A172 (cell line): ENCODE measurements at places on chromosomes 3 and 15.
A peak's percentile ranks its signal among the peaks of the same experiment; 100 is the strongest.

- no peak for DNase-seq
Measured at GRCh38 chr3:56790016-56790821, 11.5 kb downstream of the ARHGEF3 start.

DNA sequence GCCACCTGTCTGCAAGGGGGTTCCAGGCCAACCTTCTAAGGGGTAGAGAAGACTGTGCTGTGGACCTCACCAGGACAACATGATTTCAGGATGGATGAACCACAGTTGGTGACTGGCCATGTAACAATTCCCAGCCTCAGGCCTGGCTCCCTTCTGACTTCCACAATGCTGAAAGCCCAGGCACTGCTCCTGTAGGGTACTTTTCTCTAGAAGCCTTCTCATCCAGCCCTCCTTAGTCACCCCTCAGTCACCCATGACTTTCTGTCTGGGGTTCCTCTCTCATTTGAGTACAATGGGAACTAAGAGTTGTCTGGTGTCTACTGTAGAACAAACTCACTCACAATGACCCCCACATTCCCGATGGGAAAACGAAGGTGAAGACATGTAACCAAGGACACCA is 8.6 kb downstream of the ALS2CL start:
- DNase-seq: no peak

GRCh38 chr3:39499651-39500273 is 32.3 kb downstream of the MOBP start:
- DNase-seq: no peak

DNA sequence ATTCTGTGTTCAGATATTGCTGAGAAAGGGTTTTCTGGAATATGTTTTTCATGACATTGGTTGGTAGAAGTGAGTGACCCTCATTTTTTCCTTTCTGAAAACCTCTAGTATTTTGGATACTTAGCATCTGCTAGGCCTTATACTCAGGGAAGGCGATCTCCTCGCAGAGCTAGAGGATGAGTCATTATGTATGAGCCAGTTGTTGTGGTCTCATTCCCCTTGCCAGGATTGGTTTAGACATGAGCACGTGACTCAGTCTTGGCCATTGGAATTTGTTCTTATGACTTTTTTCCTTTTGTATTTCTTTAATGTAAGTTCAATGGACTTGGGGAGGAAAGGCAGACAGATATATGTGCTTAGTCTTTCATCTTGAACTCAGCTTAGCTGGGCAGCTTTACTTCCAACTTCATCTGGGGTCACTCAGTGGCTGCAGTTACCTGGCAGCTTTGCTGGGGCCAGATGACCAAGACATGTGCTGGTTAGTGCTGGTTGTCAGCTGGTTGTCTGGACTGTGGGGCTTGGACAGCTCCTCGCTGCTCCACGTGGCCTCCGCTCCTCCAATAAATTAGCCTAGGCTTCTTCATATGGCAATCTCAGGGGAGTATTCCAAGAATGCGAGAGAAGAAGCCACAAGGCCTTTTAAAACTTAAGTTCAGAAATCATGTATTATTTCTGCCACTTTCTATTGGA is 207.5 kb downstream of the IL20RB start:
- DNase-seq: peak; percentile 76

GRCh38 chr3:100546020-100546744 is 53.8 kb downstream of the TMEM45A start:
- DNase-seq: no peak

DNA sequence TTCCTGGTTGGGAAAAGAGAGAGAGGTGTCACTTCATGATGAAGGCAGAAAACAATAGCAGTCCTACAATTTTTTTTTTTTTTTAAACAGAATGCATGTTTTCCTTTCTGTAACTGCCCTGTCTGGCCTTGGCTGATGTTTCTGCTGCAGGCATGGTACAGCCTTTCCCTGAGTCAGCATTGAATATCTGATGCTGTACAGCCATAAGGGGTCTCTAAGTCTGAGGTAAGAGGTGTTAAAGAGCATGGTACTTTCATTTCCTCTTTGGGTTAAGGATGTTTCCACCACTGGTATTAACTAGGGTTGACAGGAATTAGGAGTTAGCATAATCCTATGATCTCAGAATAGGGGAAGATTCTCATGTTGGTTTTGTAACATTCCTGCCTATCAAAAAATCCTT is 147.4 kb downstream of the CHST2 start:
- no peak for DNase-seq

DNA sequence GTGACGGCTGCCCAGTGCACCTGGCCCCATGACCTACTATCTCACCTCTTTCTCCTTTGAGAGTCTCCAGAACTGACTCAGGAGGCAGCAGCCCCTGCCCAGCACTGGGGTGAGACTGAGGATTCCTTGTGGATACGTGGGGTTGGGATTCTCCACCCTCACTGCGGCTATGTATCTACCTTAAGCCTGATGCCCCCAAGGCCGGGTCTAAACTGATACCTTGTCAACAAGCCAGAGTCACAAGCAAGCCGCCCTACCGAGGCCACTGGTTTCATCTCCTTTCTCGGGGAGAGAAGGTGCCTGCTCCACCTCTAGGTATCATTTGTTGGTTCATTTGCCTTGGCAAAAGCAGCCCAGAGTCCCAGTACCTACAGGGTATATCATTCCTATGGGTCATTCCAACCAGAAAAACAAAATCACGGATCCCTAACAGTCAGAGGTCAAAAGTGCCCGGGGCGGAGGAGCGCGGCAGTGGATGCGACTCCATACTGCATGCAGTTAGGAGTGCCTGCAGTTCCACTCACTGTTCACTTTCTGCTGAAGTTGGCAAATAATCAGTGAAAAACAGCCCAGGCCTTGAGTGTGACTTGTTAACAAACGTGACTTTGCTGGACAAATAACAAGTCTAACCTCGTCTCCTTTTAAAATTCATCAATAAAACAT is 47.5 kb downstream of the ABTB1 start:
- no peak for DNase-seq

DNA sequence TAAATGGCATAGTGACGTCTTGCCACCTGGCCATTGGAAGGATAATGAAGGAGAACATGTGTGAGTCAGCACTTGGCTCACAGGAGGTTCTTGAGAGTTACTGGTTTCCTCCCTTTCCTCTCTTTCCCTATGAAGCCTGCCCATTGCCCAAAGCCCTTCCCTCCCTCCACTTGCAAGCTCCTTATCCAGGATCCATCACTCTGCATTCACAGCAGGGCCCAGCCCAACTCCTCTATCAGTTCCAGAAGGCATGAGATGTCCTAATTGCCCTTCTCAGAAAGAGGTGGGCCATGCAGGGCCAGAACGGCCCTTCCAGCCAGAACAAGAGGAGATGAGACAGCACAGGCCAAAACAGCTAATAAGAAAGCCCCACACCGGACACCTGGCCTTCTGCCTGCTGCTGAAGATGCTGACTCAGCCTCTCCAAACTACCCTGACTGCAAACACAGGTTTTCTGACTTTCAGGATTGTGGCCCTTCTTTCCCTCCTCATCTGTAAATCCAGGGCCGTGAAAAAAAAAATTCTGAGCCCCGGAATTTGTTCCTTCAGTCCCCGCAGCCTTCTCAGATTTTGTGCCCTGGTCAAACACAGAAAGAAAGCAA is 29.7 kb downstream of the HAPLN3 start:
- no peak for DNase-seq

GRCh38 chr3:86942206-86942605 is 48.7 kb downstream of the VGLL3 start:
- DNase-seq: no peak

- no peak for DNase-seq
Measured at GRCh38 chr15:39501366-39502081, 79.4 kb upstream of the THBS1 start.

DNA sequence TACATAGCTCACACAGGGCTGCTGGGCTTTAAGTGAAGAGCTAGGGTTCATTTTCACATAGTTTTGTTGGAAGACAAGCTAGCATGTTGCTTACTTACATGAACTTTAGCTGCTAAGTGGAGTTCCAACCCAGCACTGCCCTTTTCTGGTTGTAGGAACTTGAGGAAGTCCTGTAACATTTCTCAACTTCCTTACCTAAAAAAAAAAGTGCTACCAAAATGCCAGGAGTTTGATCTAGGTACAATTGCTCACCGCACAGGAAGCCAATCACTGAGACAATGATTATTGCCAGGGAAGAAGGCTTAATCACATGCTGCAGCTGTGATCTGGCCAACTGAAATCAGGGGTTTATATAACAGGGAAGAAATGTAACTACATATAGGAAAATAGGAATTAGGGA is 52.8 kb downstream of the IL12A start:
- no peak for DNase-seq

DNA sequence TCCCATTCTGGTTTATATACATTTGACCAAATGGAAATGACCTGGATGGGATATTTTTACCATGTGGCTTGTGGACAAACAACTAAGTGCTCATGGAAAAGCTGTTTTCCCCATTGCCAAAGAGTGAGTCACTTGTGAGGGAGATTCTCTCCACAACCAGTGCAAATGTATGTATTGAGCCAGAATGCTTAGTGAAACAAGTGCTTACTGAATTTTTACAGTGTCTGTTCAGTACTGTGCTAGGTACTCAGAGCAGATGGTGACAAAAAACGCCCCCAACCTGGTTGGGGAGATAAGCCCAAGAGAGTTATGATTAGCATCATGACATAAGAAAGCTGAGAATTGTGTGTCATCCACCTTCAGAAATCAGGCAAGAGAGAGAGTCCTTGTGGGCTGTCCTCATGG is 2.3 kb downstream of the CHP1 start:
- peak; percentile 48 for DNase-seq

- DNase-seq: peak; percentile 73
Measured at GRCh38 chr3:39208463-39209055, 16.2 kb upstream of the XIRP1 start.

GRCh38 chr3:100057716-100058575 is 56.4 kb downstream of the FILIP1L start:
- DNase-seq: no peak
